ENCODE measurements at places on chromosomes 2 and 18.

GRCh38 chr2:113144259-113144658 lies 16.9 kb downstream of the IL1RN start:
- no peak for DNase-seq

DNA sequence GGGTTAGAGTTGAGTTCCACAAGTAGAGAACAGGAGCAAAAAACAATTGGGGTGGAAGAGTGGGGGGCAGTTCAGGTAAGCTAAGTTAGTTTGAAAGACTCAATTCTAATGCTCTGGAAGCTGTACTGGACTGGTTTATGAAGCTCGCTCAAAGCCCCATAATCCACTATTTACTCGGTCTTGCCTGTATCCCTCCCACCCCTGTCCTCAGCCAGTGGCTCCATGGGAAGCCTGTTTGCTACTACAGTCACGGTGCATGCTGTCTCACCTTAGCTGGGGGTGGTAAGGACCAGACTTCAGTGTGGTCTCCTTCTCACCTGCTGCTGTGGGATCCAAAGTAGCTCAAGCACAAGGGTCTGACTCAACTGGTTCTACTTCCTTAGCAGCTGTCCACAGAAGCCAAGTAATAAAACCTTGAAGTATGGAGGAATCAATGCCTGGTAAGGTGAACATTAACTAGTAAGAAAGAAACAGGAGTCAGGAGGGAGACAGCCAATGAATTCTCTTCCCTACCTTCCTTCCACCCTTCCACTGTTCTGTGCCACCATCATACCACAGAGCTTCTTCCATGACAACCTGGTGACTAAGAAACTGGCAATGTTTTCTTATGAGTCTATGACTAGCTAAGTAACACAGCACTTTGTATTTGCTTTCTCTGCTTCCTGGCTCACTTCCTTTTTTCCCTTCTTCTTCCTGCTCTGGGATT lies 230.8 kb downstream of the SRBD1 start:
- peak; percentile 22 for DNase-seq

DNA sequence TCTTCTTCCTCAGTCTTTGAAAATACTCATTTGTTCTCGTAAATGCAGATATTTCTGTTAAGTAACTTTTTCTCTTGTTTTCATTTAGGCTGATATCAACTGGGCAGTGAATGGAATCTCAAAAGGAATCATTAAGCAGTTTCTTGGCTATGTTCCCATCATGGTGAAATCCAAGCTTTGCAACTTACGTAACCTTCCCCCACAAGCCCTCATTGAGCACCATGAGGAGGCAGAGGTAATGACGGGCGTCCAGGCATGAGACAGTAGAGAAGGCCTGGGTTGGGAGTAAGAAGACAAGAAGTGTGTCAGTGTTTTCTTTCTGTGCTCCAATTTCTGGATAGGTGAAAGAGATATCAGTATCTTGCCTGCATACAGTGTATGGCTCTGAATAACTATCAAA lies 5.1 kb downstream of the POLR1B start:
- peak; percentile 23 for DNase-seq

DNA sequence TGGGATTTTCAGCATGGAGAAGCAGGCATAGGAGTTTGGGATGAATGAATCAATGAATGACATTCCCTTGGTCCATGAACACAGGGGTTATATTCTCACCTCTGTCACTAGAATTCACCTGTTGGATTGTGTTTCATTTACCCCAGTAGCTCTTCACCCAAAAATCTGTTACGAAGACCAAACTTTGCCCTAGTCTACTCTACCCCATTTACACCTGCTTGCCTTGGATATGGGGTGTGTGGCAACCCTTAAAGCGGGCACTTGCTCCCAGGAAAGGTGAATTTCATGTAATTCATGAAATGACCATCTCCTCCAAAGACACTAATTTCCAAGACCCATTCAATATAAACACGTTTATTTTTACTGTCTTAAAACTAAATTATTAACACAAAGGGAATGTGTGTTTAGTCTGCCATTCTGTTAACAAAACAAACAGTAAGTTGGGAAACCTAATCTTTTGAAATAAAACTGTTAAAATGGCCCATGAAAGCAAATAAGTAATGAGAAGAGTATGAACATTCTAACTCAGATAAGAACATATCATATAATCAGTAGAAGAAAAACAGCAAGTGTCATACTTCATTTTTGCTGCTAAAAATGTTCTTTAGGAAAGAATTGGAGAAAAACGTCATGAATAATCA lies 268.0 kb downstream of the NAPG start:
- DNase-seq: no peak

DNA sequence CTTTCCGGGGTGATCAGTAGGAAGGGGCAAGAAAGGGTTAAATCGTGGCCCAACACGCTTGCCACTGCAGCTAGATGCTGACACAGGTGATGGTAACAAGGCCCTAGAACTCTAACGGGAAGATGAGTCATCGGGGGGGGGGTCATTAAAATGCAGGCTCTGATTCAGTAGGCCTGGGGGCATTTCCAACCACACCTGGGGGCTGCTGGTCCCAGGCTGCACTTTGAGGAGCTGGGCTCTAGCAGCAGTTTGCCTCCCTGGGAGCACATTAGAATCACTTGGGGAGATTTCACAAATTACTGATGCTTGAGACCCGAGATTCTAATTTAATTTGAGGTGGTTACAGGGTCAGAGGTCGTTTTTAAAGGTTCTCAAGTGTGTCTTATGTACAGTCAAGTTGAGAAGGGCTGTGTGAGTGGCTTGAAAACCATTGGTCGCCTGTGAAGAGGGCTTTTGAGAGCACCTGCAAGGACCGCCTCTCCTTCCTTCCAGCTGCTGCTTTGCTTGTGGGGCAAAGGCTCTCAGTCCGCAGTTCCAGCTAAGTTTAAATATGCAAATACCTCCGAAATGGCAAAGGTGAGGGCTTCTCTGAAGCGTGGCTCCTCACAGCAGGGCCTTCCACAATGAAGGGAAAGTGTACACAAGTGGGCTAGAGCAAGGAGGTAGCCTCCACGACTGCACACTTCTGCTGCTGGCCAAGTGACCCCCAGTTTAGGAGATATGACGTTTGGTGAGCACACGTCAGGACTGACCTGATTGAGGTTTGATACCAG lies 128.0 kb upstream of the MSH6 start:
- DNase-seq: no peak

DNA sequence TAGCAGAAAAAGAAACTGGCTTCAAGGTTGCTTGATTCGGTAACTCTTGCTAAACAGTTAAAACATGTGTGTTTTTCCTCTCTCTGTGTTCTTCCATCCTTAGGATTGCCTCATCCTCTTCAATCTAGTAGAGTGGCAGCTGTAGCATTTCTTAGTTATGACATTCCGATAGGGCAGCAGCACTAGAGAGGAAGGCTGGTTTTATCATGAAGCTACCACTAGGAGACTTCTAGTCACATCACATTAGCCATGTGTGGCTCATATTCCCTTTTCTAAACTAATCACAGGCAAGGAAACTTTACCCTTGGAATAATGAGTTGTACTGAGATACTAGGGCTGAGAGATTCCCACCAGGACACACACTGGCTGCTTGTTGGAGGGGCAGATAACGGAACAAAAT lies 187.6 kb downstream of the DOK6 start:
- peak; percentile 12 for DNase-seq

DNA sequence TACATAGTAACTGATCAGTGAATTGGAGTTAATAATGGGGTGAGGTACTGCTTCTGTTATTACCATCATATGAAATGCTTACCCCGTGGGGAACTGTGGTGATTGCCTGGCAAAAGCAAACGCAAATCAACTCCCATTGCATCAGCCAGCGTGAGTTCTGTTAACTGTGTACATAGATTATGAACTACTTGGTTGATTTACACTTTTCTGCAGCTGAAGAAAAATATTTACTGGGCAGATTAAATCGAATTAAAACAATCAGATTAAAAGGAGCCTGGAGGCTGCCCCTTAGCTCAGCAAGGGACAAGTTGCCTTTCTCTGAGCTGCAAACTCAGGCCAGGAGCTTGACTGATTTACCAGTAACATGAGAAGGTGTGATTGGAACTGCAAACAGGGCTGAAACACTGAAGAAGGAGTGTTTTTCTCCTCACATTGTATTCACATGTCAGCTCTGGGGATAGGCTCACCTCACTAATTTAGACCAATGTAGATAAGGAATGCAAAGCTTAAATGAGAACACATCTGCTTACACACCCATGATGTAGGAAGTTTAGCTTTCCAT lies 220.1 kb downstream of the OSR1 start:
- no peak for DNase-seq

DNA sequence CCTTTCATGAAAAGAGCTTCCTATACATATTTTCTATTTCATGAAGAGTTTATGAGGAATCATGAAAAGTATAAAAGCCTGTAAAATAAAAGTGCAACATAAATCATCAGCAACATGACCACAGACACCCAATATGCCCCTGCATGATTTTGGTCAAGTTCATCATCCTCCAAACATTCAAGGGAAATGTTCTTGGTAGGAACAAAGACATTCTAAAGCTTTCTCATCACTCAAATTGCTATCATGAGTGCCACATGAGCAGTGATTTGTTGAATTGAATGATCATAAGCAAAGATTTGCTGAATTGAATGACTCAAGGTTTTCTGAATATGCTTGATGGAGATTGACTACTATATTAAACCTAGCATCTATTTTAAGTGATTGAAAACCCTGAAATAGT lies 172.2 kb downstream of the MBD2 start:
- DNase-seq: no peak

DNA sequence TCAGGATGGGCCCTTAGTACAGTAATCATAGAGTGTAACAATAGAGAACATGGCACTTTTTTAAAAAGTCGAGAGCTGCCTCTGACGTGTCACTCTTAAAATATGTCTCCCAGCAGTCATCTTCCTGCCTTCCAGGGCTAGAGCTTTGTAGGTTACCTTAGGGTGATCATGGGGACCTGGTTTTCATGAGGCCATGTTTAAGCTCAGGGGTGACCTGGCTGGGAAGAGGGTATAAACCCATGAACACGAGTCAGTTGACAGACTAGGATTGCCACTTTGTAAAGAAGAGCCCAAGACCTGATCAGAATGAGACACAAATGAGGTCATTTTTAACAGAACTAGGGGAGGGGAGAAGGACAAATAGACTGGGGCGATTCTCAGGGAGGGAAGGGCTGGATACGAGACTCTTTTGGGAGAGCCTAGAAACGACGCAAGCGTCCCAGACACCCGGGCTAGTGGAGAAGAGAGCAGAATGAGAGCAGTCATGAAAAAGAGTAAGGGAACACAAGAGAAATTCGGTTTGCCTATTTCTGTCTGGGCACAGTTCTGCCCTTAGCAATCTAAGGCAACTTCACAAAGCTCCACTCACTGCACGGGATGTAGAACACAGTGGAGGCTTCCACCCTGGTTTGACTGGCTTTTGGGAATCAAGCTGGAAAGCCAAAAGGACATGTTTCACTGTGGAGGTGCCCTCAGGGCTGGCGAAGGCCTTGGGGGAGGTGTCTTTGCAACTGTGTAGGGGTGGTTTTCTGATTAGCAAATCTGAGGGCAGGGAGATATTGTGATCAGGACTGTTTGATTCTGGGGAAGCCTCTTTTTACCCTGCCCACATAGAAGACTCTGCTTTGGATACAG lies 1.8 kb upstream of the RAB31 start:
- DNase-seq: peak; percentile 40

DNA sequence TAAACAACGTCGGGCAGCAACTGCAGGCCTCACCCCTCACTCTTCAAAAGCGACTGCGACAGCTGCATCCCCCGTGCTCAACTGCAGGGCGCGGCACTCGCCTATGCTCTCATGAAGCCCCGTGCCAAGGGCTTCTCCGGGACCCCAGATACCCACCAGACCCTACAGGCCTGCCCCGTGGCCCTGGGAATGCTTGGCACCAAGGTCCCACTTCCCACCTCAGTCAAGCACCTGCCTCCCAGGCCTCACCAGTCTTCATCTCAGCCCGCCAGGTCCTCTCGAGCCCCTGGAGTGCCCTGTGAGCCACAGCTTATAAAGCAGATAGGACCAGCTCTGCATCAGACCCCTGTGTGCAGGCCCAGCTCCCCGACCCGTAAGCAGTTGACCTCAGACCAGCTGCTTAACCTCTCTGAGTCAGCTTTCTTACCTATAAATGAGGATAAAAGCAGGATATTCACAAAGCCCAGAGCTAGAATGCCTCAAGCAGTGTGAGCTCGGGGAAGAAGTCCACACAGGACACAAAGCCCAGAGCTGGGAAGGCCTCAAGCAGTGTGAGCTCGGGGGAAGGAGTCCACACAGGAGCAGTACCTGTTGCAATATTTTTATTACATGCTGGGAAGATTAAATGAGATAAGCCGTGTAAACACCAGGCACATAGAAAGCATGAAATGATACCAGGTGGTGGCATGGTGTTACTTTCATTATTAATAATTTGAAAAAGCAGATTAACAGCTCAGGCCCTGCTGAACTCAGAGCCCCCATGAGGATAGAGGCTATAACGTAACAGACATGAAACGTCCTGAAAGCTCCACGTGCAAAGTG lies 96.9 kb downstream of the HDAC4 start:
- no peak for DNase-seq

DNA sequence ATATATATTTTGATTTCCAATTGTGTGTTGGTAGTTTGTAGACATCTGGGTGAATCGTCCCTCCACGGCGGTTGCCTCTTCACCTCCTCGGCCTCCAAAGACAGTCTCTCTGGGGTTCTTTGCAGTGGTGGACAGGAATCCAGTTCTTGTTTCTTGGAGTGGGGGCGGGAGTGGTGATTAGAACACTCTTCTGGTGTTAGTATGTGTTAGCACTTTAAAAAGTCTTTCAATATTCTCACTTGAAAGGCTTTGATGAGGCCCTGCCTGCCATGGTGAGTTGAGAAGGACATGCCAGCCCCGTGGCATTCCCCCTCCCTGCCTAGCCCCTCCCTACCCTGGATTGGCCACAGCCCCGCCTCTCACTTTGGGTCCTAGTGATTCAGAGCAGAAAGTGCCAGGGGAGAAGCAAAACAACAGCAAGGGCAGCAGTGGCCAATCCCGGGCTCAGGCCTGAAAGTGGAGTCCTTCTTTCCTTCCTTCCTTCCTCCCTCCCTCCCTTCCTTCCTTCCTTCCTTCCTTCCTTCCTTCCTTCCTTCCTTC lies 316.8 kb upstream of the HS6ST1 start:
- no peak for DNase-seq
